ENCODE measurements at places on chromosomes 2 and 18. TPM values are rescaled to one million over a fixed set of nuclear protein-coding genes. Genes with fewer than 3 reads are reported as not detected.

- DNase-seq: no peak
Observed at GRCh38 chr2:23434721-23435121, 49.7 kb downstream of the KLHL29 start.

DNA sequence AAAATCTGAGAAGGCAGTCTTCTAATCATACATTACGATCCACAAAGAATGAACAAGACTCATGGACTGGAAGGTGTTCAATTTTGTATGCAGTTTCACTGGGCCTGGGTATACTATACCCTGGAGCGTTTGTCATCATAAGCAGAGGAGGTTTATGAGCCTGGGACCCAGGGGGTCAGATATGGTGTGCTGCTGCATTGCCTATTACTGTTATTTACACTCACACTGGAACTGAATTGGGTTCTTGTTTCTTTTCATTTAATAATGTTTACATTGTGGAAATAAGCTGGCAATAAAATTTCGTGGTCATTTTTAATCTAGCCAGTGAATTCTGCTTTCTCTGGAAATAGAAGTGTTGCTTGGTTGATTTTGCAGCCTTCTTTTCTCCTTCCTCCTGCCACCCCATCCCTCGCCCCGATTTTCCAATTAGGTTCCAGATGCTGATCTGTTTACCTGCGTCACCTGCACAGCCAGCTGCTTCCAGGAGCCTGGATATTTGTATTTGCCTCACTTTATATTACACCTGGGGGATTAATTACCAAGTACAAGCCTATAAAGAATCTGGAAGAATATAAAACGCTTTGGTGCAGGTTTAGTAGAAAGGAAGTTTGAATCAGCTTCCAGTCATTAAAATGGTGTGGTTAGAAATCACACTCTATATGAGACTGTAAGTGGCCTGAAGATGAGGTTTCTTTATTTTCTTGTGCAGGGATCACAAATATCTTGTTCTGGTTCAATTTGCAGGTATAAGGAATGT is 234.4 kb downstream of the SOCS6 start:
- DNase-seq: no peak

The MAL gene
- total RNA-seq: not detected

- DNase-seq: no peak
Observed at GRCh38 chr2:123035541-123035940, 989.5 kb upstream of the CNTNAP5 start.

The MRPL30 gene
- 37.4 TPM for total RNA-seq
